ENCODE measurements at places on chromosomes 7 and 10.

DNA sequence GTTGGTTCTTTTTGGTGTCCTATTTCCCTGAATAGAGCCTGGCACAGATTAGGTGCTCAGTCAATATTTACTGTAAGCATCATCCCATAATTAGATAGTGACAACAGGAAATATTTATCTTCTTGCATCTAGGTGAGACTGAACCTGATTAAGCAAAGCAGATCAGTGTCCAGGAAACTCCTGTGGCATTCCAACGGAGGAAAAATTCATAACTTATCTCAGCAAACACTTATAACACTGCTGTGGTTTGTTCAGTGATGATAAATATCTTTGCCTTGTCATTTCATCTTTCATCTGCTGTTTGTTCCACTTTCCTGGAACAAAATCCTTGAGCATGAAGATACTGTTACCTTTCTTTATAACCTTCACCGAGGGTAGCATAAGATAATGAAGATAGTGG is 1160.3 kb upstream of the AUTS2 start:
- no peak for DNase-seq

DNA sequence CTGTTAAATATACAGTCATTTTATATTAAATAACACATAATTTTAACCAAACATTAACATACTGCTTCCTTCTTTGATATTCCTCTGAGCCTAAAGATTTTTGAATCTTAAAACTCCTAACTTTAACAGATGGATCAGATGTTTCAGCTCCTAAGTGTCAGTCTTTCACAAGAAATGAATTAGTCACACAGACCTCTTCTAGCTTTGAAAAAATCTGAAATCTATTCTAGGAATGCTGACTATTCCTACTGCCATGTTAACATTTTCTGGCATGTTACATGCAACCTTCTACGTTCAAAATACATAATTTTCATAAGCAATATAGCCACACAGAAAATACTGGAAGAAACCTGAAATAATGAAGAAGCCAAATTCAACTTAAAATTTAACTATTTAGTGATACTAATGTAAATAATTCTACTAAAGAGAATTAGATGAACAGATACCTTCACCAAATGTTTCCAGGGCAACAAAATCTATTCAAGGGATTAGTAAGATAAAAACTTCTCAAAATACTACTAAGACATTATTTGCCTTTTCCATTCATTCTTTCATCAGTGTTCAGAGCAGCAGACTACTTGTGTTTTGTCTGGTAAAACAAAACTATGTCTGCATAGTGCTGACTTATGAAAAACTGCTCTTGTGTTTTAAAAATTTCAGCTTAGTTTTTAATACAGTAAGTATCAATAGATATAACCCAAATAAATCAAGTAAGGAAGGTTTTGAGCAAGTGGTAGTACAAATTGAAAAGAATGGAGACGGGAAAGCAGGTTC is 9.2 kb downstream of the JMJD1C start:
- DNase-seq: no peak

DNA sequence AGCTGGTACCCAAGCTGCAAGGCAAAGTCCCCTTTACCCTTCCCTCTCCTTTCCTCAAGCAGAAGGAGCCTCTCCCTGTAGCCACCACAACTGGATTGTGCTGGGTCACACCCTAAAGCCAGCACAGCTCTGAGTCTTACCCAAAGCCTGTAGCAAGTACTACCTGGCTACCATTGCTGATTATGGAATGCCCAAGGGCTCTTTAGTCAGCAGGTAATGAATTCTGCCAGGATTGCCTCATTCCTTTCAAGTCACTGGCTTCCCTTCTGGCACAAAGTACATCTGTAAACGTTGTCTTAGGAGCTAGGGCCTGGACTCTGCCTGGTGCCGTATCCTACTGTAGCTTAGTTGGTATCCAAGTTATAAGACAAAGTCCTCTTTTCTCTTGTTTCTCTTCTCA is 52.0 kb downstream of the FAS start:
- no peak for DNase-seq

DNA sequence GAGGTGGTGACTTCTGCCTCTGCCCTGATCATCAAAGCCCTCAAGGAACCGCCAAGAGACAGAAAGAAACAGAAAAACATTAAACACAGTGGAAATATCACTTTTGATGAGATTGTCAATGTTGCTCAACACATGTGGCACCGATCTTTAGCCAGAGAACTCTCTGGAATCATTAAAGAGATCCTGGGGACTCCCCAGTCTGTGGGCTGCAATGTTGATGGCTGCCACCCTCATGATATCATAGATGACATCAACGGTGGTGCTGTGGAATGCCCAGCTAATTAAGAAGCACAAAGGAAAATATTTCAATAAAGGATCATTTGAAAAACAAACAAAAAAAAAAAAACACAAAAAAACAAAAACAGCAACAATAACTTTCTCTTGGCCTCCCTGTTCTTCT is 59.5 kb upstream of the TOMM7 start:
- no peak for DNase-seq

Data from CMK (cell line).